ENCODE measurements at places on chromosomes 5 and 9. TPM values are rescaled to one million over a fixed set of nuclear protein-coding genes. Genes with fewer than 3 reads are reported as not detected.

DNA sequence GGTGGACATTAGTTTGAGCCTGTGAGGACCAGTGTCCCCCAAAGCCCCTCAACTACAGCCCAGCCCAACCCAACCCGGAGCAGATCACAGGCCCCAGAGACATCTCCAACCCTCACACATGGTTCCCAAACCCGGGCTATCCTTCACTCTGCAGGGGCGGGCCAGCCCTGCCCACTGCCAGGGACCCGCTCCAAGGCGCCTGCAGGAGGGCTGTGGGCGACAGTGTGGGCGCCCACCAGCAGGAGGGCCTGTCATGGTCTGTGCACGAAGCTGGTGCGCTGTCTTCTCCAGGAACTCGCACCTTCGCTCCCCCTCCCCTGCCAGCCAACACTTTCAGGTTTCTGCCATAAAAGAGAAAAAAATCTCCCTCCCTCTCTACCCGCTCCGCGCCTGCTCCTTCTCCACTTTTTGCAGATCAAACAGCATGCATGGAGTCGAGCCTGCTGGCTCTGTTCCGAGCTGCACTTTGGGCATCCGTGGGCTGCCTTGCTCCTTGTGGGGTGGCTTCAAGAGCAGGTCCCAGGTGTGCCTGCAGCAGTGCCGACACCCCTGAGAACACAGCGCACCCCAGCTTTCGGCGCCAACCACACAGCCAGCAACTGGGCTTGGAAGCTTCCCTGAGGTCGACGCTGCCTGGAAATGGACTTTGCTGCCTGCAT is 133.7 kb upstream of the PPP1R26 start:
- no peak overlapping the region for H3K27ac ChIP-seq
- DNase-seq, result no peak
- no peak overlapping the region for H3K4me3 ChIP-seq
- H3K27me3 ChIP-seq, result peaks cover 11% of the 10 kb centered on the region

Gene CHSY3
- 5.7 TPM for total RNA-seq

Gene PCDHB10
- total RNA-seq, result 2.1 TPM

GRCh38 chr9:1474671-1475070 is 424.5 kb downstream of the DMRT2 start:
- H3K4me3 ChIP-seq, result no peak overlapping the region
- H3K27me3 ChIP-seq, result no peaks in the 10 kb centered on the region
- no peaks in the 10 kb centered on the region for H3K36me3 ChIP-seq
- H3K27ac ChIP-seq, result no peak overlapping the region
- H3K4me1 ChIP-seq, result no peaks in the 10 kb centered on the region

GRCh38 chr9:14441976-14442651 is 128.2 kb upstream of the NFIB start:
- no peak overlapping the region for H3K4me3 ChIP-seq
- no peak for DNase-seq
- no peaks in the 10 kb centered on the region for H3K27me3 ChIP-seq
- no peak overlapping the region for H3K27ac ChIP-seq
- no peaks in the 10 kb centered on the region for H3K4me1 ChIP-seq

All from upper lobe of right lung (tissue), 1 donor.